OCI-M1 (cell line): ENCODE measurements at places on chromosomes 4 and X.

- no peak for DNase-seq
Measured at GRCh38 chr4:101332424-101332823, 14.9 kb downstream of the PPP3CA start.

DNA sequence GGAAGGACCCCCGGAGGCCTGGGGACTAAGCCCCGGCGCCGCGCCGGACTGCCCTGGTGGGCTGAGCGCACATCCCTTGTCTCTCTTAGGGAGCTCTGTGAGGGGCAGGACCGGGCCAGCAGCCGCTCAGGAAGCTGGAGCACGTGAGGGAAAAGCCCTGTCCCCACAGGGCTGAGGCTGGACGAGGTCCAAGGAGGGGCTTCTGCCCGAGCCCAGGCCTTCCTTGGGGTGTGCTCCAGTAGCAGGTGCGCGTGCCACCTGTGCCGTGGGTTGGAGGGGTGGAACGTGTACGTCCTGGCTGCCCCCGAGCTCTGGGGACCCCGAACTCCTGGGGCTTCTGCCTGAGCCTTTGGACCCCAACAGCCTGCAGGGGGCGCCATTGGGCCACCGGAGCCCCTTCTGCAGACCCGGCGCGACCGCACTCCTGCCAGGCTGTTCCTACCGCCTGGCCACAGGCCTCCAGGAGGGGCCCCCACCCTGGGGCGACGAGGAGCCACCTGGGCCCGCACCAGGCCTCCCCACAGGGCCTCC is 27.2 kb downstream of the TACC3 start:
- peak; percentile 86 for DNase-seq

DNA sequence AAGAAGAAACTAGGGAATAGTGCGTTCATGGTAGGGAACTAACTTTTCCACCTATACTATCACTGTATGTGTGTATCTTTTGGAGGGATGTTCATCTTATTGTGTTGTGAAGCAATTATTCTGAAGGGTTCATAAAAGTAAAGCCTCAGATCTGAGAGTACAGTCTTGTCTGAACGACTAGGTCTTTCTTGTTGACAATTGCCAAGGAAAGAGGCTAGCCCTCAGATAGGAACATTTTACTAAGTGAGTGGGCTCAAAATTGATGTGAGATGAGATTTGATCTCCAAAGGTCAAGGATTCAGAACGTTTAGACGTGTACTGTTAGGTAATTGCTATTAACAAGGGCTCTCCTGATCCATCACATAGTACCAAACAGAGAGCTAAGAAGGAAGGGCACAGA is 15.2 kb upstream of the CNOT6L start:
- no peak for DNase-seq

DNA sequence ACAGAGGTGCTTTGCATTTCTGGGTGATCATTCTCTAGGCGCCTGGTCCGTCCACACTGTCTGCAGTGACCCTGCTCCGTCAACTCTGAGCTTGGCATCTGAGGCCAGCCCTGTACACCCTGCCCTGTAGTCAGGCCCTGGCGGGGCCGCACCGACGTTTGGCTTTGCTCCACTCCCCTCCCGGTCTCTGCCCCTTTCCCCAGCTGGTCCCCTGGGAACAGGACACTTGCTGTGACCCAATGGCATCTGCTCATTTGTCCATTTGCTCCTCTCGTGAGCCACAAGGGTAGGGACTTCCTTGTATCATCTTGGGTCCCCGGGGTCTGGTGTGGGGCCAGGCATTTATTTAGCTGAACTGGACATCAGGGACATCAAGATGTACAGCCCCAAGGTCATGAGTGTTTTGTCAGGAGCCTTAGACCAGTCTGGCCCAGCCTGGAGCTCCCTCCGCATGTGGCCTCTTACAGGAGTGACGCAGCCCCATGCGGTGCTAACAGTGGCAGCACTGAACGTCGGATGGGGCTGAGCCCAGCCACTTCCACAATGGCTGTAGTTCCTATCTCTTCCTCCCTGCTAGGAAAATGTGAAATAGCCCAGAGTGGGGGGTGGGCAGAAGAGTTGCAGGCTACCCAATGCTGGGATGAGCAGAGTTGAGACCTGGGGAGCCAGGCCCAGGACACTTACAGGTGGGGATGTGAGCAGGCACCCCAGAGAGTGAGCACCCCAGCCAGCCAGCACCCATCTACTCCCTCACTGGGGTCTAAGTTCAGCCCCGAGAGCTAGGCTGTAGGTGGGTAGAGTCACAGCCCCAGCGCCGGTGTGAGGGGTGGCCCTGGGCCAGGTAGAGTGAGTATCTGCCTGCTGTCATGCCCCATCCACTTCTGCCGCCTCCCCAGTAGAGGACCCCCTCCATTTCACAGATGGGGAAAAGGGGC is 2.0 kb upstream of the SH3BP2 start:
- DNase-seq, result no peak

- no peak for DNase-seq
Measured at GRCh38 chr4:139625482-139625881, 40.1 kb upstream of the MGST2 start.
